Urinary bladder (tissue), 4 donors: ENCODE measurements at places on chromosomes 1 and 21. TPM values are rescaled to one million over a fixed set of nuclear protein-coding genes. Genes with fewer than 3 reads are reported as not detected.

CFAP141 gene
- total RNA-seq = not detected

EEIG2 gene
- total RNA-seq = 82.1 TPM

COL24A1 gene
- total RNA-seq = 13.7 TPM

DNA sequence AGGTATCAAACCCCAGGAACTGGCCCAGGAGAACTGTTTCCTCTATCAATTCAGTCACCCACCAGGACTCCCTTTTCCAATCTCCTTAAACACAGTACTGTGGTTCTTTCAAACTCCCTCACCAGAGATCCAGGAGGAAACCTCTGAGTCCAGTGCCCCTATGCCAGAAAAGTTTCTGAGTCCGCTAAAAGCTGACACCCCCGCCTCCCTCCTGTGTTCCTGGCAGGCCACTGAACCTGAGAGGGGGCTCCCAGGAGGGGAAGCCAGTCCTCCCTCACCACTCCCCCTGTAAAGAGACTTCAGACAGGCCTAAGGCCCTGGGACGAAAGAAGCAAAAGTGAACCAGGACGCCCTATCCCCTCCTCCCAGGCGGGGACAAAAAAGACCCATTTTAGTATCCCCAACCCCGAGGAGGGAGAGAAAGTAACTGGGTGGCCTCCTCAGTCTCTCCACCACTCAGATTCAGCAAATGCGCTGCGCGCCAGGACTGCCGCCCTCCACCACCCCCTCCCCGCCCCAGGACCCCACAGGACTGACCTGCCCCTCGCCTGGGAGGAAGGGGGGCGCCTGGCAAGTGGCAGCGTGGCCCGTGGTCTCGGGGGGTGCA, 624 bp downstream of the SLC41A1 start:
- DNase-seq = no peak

IL19 gene
- total RNA-seq = not detected

GRCh38 chr1:24862775-24863483, 67.1 kb downstream of the RUNX3 start:
- DNase-seq = no peak

ZFYVE9 gene
- total RNA-seq = 73.5 TPM

GRCh38 chr1:68231627-68232288, 565 bp downstream of the WLS start:
- DNase-seq = no peak

GRCh38 chr21:43866659-43867331, 1.8 kb downstream of the AGPAT3 start:
- DNase-seq = no peak

DNA sequence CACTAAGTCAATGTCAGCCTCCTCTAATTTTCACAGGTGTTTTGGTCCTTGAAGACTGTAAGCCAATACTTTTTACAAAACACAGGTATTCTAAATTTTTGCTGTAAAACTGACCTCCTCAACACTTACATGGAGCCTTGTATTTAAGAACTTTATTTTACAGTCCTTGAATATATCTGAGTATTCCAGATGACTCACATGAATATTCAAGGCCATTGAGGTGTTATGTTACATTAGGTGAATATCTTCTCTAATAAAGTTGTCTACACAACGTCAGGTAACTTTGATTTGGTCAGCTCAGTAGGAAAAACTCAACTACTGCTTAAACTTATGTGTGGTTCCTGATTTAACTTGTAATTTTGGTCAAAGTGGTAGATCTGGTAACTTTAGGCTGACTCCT, 254.2 kb downstream of the OLFM3 start:
- no peak for DNase-seq

DNA sequence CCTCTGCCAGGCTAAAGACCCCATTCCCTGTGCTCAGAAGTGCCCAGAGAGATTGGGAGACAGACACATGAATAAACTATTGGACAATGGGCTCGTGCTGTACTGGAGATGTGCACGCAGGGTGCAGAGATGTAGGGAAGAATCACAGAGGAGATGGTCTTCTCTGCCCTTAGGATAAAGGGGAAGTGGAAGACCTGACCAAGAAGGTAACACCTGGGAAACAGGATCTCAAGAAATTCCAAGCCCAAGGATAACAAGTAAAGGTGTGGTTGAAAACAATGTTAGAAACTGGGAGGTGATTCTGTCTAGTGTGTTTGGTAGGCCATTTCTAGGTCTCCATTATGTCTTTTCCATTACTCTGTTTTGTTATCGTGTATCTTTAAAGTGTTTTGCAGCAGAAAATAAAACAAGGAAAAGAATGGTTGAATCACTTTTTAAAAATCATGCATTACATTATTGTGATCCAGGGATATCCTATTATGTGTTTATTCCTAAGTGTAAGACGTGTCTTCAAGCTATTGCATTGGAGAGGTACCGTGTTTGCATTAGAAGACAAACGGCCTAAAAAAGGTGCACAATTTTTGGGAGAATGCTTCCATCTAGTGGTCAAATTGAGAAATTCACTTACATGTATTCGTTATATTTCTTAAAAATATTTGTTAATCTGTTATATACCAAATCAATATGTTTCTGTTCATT, 40.8 kb upstream of the KCTD3 start:
- peak; percentile 25 for DNase-seq

FCAMR gene
- not detected for total RNA-seq

GRCh38 chr1:109989506-109990301, 5.1 kb downstream of the AHCYL1 start:
- no peak for DNase-seq

SPRR2G gene
- not detected for total RNA-seq

KCNE2 gene
- not detected for total RNA-seq

GRCh38 chr1:119222271-119222670, 81.8 kb upstream of the WARS2 start:
- no peak for DNase-seq

- DNase-seq = no peak
Observed at GRCh38 chr1:234512451-234512861, 33.5 kb upstream of the TARBP1 start.

DNA sequence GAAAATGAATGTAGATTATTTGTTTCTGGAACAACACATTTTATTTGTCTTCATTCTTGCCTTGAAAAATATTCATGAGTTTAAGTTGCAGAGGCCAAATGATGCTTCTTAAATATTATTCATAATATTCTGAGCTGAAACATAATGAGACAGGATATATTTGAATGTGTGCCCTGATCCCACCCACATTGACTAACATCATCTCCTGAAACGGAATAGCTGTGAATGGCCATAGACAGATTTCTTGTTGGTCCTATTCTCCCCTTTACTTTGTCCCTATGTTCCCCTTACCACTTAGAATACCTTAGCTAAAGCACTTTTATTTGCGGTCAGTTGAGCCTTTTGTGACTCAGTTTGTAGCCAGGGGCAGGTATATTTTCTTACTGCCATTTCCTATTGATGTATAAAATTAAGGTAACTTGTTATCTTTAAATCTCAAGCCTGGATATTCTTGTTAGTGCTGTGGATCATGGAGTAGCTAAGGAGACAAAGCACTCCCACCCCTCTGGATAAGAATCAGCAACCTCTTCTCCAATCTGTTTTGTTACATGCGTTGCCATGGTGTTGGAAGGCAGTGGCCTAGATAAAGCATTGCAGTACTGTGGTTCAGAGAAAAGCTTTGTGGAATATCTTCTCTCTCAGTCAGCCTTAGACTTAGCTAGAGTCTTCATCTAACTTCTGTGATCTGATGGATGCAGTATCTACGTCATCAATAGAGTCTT, 478.5 kb upstream of the DEPDC1 start:
- peak; percentile 66 for DNase-seq

DNA sequence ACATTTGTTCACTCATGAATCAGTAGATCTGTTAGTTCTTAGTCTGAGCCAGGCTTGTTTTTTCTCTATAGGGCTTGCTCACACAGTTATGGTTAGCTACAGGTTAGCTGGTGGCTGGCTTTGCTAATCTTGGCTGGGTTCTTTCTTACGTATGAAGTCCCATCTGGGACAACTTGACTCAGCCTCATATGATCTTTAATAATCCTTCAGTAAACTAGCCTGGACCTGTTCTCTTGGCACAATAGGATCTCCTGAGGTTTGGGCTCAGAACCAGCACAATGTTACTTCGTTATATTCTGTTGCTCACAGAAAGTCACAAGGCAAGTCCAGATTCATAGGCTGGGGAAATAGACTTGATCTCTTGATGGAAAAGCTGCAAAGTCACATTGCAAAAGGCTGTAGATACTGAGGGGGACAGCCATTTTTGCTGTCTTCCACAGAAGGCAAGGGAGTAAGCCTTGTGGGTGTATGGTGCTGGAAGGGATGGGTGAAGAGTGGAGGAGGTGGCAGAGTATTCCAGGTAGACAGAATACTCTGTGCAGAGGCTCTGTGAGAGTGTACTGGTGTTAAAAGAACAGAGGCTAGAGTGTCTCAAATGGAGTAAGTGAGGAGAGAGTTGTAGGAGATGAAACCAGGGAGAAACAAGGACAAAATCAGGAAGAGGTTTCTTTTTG, 24.4 kb downstream of the EFCAB7 start:
- no peak for DNase-seq

MAP3K7CL gene
- 13.5 TPM for total RNA-seq

- DNase-seq = no peak
Observed at GRCh38 chr1:21337928-21338572, 47.8 kb upstream of the ECE1 start.

GRCh38 chr1:248618878-248619277, 16.0 kb downstream of the OR2T11 start:
- DNase-seq = peak; percentile 4

DNA sequence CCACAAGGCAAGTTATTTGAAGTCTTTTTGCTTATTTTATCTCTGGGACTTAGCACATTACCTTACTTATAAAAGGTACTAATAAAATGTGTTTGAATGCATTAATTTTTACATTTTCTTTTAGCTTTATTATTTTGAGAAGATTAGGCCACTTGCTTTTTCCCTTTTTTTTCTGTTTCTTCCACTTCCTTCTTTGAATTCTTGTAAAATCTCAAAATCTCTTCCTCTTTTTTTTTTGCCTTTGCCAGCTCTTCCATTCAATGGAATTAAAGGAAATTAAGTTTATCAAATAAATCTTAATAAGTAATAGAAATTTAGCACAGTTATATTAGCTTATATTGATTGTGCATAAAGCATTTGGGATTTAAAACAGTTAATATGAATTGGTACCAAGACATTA, 260.9 kb downstream of the SRGAP2C start:
- no peak for DNase-seq

DNA sequence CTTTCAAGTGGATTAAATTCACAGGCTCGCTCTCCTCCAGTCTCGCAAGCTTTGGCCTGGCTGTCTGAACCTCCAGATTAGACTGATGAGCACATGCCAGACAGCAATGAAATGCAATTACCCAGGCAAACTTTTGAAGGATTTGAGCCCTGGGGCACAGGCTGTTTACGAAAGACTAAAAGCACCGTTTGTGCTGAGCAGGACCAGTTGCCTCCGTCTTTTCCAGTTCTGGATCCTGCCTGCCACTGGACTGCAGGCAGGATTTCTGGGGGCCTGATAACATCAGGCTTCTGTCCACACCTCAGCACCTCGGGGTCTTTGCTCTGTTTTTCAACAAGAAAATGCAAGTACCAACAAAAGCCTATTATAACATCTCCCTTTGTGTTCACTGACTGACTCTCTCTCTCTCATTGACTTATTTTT, 145.7 kb downstream of the CLIC6 start:
- DNase-seq = no peak

DNA sequence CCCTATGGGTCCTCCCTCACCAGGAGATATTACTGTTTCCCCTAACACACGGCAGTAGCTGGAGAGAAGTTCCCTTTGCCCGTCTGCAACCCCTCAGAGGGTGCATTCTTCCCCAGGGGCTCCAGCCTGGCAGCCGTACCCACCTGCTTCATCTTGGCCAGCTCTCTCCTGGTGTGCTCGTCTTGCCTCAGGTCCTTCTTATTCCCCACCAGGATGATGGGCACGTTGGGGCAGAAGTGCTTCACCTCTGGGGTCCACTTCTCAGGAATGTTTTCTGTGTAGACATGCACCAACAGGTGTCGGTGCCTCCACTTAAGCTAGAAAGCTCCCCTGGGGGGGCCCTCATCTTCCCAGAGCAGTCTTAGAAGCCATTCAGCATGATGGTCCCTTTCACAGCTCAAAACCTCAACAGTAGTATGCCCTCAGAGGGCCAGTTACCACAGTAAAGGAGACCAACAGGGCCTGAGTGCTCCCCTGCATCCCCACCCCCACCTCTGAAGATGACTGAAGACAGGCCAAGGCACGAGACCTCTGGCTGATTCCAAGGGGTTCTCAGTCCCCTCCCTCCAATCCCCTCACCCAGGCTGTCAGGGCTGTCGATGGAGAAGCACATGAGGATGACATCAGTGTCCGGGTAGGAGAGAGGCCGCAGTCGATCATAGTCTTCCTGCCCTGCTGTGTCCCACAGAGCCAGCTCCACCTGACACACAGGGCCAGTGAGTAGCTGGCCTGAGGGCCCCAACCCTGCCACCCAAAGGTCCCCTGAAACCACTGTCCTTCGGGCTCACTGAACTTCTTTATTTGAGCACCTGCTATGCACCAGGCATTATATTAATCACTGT, 4.3 kb downstream of the RHOC start:
- DNase-seq = no peak

- DNase-seq = no peak
Observed at GRCh38 chr1:160362168-160362957, 4.5 kb upstream of the NHLH1 start.

ASPM gene
- 48.5 TPM for total RNA-seq

TNFSF4 gene
- total RNA-seq = 2.6 TPM

DNA sequence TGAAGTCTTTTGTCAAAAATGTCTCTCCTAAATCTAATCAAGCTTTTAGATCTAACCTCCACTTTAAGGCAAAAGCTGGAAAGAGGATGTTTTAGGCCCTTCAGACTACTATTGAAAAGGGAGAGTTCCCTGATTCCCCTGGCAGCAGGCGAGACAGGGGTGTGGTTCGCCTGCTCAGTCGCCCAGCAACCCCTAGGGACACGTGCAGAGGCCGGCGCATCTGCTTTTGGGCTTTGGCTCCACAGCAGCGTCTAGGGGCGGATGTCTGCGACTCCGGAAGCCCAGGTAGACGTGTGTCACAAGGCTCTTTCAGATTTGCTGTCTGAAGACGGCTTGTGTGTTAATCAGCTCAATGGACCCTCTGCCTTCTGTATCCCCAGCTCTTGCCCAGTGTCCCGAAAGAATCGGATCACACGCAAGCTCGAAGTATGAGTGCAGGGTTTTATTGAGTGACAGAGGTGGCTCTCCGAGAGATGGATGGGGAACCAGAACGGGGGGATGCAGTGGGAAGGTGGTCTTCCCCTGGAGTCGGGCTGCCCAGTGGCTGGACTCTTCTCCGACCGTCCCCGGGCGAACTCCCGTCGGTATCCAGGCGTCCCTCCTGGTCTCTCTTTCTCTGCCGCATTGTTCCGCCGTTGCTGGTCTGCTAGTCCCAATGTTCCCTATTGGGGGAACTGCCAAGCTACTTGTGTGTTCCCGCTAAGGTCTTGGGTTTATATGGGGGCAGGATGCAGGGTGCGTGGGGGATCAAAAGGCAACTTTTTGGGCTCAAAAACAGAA, 45.5 kb downstream of the OLFML2B start:
- no peak for DNase-seq
